Activated CD8-positive, alpha-beta memory T cell treated with anti-CD3 and anti-CD28 coated beads for 24 hours (primary cell): ENCODE measurements at places on chromosomes 13 and 19.

- DNase-seq = no peak
These were observed 4.9 kb downstream of the TMED1 start for GRCh38 chr19:10830931-10831779.

GRCh38 chr19:10625003-10625761 lies at the start of gene SLC44A2:
Gene SLC44A2, plus strand, starts transcription at chr19:10625553. Its CDS starts 81 bp downstream, at chr19:10625634.
- no peak for DNase-seq

DNA sequence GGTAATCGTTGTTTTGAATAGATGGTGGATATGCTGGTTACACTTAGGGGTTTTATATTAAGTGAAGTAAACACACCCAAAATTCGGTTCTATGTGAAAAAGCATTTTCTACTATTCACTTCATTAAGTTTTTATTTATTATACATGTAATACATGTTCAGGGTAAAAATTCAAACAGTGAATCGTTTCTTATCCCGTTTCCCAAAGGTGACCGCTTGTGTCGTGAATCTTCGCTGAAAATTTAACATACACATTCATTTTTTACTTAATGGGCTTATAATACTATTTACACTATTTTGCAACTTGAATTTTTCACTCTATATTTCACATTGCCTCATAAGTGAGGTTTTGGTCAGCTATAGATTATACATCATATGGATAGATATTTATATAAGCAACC lies 24.5 kb downstream of the IPO5 start:
- DNase-seq = no peak

DNA sequence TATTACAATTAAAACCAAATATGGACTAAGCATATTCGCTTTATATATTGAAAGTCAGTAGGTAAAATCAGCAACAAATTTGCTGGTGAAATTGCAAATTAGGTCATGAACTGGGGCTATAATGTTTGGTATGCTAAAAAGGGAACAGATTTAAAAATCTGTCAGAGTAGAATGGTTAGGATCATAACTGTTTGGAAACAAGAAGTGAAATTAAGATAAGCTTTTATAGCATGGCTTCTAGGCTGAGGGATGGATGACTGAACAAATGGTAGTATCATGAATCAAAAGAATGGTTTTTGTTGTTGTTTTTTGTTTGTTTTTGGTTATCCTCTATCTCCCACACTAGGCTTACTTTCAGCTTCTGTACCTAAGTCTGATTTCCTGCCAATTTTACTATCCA lies 1090.4 kb downstream of the PCDH9 start:
- no peak for DNase-seq

DNA sequence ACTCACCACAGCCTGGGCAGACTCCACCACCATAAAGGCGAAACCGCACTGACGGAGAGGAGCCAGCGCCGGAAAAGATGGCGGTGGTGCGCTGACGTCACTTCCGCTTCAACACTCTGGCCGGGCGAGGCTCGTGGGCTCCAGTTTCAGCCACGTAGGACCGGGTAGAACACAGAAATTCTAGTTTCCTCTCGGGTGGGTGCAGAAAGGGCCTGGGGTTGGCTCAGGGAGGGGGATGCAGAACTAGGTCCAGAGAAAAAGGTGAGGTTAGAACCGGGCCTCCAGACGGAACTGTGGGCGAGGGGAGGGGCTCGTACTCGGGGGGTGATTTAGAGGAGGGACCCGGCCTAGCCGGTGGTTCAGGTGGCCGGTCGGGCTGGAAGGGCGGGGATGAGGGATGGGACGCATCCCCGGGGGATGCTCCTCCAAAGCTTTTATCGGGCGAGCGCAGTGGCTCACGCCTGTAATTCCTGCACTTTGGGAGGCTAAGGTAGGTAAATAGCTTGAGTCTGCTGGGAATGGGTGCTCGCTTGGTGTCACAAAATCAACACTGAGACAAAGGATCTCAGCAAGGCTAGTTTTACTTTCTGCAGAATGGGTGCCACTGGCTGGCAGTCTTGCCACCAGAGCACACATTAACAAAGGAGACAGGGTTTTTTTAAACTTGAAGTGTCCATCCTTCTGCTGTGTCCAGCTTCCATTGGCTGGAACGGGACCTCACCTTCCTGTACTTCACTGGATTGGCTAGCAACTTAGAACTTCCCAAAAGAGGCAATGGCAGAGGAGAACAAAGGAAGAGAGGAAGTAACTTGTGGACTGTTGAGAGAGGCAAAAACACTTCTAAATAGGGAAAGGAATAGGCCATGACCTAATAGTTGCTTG lies at the start of gene ZNF561:
TSS of gene ZNF561 (minus strand) at position 77 of the 882 bp plus-strand sequence. CDS start 1,776 bp downstream, outside the sequence.
- peak; percentile 95 for DNase-seq

GRCh38 chr19:21143854-21144253 lies 2.0 kb downstream of the ZNF431 start:
- DNase-seq = no peak

GRCh38 chr19:44050740-44051649 lies 841 bp upstream of the ZNF223 start:
- DNase-seq = no peak

DNA sequence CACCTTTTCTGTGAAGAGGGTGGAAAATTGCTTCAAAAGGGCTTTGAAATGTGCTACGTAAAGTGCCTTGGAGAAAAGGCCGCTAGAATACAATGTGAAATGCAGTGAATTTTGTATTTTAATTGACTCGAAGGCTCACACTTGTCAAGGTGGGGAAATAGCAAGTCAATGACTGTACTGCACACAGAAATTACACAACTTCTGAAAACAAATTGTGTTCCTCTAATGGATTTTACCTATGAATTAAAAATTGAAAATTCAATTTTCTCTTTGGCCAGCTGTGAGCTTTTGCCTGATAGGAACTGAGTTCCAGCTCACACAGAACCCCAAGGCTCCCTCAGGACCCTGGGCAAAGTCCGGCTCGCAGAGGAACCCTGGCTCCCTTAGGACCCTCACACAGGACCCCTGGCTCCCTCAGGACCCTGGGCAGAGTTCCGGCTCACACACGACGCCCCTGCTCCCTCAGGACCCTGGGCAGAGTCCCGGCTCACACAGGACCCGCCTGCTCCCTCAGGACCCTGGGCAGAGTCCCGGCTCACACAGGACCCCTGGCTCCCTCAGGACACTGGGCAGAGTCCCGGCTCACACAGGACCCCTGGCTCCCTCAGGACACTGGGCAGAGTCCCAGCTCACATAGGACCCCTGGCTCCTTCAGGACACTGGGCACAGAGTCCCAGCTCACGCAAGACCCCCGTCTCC lies 324.9 kb downstream of the UQCRFS1 start:
- no peak for DNase-seq

GRCh38 chr19:3479834-3480215 lies 500 bp downstream of the SMIM24 start:
- DNase-seq = no peak

DNA sequence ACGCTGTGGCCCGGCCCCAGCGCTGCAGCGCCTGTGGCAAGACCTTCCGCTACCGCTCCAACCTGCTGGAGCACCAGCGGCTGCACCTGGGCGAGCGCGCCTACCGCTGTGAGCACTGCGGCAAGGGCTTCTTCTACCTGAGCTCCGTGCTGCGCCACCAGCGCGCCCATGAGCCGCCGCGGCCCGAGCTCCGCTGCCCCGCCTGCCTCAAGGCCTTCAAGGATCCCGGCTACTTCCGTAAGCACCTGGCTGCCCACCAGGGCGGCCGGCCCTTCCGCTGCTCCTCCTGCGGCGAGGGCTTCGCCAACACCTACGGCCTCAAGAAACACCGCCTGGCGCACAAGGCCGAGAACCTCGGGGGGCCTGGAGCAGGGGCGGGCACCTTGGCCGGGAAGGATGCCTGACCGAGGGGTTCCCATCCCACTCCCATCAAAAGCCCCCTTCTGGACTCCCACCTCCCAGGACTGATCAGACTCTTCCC lies 7.9 kb downstream of the ZNF784 start:
- DNase-seq = no peak

DNA sequence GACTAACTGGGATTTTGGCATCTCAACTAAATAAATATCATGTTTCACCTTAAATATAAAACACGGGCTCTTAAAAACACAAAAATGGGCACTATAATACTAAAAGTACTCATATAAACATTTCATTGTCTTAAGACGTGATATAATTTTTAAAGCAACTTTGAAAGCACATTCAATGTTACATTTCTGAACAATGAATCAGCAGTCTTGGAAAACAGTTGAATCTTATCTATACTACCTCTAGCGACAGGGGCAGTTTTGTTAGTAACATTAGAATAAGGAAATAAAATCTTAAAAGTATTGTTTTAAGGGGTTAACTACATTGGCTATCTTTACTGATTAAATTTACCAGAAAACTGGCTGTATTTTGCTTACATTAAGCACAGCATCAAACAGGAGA lies 156.9 kb downstream of the UGGT2 start:
- no peak for DNase-seq

- DNase-seq = peak; percentile 85
These were observed 20.2 kb upstream of the ERVV-1 start for GRCh38 chr19:52993342-52994178.

- DNase-seq = no peak
These were observed 222.4 kb upstream of the IRS2 start for GRCh38 chr13:110008816-110009215.

GRCh38 chr19:36891768-36892357 lies 24.2 kb downstream of the ZNF829 start:
- no peak for DNase-seq

- no peak for DNase-seq
These were observed 13.8 kb upstream of the MEIS3 start for GRCh38 chr19:47433121-47433520.

GRCh38 chr19:43420954-43421353 lies 6.3 kb downstream of the TEX101 start:
- DNase-seq = peak; percentile 17

DNA sequence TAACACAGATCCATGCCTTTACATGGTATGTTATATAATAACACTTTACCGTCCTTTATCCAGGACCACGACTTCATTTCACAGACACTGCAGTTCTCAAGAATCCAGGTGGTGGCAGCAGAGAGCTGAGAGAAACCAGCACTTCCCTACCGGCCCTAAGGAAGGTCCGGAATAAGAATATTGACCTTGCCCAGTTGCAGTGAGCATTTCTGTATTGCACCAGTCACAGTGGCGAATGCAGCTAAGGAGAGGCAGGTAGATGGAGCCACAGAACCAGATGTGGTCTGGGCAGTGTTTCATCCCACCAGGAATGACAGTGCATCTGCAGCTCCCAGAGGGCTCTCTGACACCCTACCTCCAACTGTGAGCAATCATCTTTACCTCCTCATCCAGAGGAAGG lies 44.6 kb downstream of the ZNF787 start:
- DNase-seq = peak; percentile 73

DNA sequence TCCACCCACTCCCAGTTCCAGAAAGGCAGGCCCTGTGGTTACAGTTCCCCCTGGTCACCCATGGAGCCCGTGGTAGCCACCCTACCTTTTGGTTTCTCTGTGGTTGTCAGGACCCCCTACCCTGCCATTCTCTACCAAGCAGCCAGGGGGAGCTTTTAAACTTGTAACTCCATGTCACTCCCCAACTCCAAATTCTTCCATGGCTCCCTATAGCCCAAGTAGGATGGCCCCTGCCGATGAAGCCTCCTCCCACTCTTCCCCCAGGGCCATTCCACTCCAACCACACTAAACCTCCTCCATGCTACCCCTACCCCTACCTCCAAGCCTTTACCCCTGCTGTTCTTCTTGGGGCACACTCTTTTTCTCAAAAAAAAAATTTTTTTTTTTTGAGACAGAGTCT lies 2.2 kb downstream of the S1PR2 start:
- no peak for DNase-seq

DNA sequence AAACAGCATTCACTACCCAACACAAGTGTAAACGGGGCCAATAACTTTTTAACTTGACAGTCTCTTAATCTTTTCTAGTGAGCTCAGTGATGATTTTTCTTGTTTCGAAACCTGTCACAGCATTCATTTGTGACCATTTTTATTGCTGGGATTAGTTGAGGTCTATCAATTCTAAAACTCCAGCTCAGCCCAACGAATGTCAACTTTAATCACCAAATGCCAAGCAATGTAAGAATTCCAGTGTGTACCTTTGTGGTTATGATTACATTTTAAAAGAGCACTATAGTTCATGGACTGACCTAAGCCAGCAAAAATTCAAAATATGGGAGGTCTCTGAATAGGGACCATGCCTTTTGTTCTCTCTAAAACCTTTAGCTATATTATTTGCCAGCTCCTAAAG lies 694.3 kb upstream of the SGCG start:
- no peak for DNase-seq

DNA sequence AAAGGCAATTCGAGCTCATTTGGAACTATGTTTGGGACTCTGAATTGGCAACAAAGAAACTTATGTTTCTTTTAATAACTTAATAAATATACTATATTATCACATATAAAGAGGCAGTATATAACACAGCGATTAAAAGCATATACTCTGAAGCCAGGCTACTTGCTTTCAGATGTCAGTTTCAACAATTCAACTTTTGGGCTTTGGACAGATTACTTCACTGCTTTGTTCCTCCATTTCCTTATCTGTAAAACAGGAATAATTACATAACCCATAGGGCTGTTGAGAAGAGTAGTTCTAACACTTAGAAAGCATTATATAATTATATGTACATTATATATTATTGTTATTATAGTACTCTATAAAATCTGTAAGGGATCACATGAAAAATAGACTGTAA lies 107.2 kb downstream of the EDNRB start:
- DNase-seq = no peak

DNA sequence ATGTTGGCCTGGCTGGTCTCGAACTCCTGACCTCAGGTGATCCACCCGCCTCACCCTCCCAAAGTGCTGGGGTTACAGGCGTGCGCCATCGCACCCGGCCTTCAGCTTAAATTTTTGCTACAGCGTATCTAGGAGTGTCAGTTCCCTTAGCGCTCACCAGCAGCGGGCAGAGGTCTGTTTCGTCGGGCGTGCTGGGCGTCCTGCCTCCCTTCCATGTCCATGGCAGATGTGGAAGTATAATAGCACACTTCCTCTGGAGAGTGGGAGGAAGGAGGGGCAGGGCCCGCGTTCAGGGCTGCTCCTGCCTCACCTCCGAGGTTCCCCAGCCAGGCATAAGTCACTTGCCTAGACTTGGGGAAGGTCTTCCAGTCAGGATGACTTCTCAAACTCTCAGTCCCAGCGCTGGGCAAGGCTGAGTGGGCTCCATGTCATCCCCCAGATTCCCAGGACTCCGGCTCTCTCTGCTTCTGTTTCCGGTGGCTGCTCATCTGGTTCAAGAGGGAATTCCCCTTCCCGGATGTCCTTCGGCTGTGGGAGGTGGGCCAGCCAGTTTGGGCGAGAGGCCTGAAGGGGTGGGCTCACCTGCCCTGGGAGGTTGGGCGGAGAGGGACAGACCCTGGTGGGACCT lies 9.5 kb downstream of the IL4I1 start:
- DNase-seq = no peak
